Thoracic aorta (tissue), 2 donors: ENCODE measurements at places on chromosomes 1 and 21.

GRCh38 chr1:179169616-179170467 is 59.6 kb downstream of the ABL2 start:
- no peak for DNase-seq

DNA sequence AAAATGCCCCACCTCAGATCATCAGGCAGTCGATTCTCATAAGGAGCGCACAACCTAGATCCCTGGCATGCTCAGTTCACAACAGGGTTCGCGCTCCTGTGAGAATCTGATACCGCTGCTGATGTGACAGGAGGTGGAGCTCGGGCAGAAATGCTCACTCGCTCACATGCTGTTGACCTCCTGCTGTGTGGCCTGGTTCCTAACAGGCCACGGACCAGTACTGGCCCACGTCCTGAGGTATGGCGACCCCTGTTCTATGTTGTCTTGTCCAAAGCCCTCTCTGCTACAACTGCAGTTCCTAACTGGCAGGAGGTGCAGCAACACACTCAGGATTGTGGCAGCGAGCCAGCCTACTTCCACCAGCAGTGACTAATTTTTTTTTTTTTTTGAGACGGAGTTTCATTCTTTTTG is 70.6 kb downstream of the CLSTN1 start:
- DNase-seq: peak; percentile 51

DNA sequence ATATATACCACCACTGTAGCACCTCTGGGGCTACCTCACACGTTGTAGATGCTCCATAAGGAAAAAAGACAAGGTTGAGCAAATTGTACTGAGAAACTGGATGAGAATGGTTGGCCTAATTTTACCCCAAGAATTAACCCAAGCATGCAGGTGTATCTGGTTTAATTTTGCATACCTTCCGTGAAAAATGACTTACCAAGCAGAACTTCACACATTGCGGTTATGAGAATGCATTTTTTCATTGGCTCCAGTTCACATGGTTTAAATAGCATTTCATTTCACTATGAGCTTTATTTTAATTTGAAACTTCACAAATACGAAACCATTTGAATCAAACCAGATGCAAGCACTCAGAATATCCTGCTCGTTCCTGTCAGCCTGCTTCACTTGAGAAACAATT is 512.2 kb downstream of the LTN1 start:
- DNase-seq: no peak

- no peak for DNase-seq
Observed at GRCh38 chr1:46493316-46494032, 3.8 kb downstream of the DMBX1 start.

- no peak for DNase-seq
Observed at GRCh38 chr1:28973596-28974421, 59.4 kb downstream of the EPB41 start.

- no peak for DNase-seq
Observed at GRCh38 chr1:229339520-229339919, 3.3 kb downstream of the CCSAP start.

GRCh38 chr1:36888811-36889477 is 145.4 kb downstream of the GRIK3 start:
- no peak for DNase-seq

DNA sequence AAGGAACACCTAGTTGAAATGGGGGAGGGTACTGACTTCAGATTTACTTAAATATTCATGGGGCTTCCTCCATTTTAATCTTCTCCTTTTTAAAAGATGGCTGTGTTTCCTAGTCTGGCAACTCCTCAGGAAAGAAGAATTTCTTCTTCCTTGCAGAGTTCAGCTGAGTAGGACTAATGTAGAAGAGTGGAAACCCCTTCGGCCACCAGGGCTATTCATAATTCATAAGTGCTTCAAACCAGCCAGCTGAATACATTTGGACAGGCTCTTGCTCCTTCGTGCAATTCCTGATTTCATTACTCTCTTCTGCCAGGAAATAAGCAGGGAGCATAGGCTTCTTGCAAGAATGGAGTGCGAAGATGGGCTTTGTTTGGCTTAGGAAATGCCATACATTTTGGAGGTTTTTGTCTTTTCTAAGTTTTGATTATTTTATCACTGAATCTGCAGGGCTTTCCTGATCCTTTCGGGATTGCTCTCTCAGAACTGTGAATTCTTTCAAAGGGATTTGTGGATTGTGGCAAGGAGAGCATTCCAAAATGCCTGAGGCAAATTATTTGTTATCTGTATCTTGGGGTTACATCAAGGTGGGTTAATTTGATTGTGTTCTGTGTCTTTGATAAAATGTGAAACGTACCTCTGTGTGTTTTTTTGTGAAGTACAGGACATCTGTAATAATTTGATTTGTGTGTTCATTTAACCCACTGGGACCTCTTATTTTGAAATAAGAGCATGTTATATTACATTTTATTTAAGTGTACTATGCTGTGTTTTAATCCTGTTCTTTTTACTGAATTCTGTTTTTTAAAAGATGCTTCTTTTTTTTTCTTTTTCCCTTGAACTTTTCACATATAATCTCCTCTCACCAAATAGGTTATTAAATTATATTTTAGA is 179.4 kb upstream of the SGIP1 start:
- no peak for DNase-seq

DNA sequence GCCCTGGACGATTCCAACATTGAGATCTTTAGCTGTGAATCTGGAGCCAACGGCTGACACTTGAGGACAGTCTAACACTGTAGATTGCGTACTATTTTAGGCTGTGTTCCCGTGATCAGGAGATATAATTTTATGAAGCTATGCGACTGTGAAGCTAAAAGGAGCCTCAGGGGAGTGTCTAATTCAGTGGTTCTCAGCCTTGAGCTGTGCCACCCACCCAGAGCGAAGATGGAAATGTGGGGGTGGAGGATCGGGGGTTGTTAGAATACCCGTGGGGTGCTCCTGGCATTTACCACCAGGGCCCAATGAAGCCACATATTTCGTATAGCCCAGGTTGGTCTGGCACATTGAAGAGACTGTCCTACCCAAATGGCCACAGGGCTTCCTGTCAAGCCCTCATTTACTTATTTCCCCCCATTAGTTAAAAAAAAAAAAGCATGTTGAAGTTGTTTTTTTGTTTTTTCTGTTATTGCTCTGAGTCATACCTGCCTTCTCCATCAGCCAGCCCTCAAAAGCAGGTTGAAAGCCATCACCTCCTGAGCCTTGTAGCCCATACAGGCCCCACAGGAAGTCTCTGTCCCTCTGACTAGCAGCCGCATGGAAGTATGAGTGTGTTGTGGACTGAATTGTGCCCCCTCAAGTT is 141.7 kb downstream of the GALNT2 start:
- DNase-seq: no peak
